ENCODE measurements at places on chromosomes 1 and 21.

DNA sequence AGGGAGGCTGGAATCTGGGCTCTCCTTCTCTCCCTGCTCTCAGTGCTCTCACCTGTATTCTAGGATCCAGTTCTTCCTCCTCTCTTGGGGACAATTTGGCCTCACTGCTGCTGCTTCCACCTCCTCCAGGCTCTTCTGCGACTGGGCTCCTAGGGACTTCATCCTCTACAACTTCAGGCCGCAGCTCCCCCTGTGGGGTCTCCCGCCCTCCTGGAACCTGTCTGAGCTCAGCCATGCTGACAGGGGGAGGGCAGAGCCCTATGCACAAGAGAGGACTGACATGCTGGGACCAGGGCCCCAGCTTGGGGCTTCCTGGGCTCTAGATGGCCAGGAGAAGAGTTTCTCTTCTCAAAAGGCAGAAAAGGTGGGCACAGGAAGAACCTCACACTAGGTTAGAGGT is 1.0 kb downstream of the SH3BP5L start:
- no peak for DNase-seq

DNA sequence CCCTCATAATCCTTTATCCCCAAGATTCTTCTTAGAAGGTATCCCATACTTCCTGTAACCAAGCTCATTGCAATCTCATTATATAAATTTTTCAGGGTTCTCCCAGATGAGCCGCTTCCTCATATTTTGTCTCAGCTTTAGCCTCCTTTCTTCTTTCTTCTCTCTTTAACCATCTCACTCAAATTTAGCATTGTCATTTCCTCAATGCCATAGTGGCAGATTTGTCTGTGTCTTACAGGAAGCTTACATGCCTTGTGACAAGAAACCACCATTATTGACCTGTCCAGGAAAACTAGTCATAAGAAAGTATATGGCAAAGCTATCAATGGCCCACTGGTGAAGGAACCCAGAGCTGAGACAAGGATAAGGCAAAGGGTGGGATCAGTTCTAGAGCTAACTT is 6.0 kb upstream of the FCRL2 start:
- peak; percentile 35 for DNase-seq

DNA sequence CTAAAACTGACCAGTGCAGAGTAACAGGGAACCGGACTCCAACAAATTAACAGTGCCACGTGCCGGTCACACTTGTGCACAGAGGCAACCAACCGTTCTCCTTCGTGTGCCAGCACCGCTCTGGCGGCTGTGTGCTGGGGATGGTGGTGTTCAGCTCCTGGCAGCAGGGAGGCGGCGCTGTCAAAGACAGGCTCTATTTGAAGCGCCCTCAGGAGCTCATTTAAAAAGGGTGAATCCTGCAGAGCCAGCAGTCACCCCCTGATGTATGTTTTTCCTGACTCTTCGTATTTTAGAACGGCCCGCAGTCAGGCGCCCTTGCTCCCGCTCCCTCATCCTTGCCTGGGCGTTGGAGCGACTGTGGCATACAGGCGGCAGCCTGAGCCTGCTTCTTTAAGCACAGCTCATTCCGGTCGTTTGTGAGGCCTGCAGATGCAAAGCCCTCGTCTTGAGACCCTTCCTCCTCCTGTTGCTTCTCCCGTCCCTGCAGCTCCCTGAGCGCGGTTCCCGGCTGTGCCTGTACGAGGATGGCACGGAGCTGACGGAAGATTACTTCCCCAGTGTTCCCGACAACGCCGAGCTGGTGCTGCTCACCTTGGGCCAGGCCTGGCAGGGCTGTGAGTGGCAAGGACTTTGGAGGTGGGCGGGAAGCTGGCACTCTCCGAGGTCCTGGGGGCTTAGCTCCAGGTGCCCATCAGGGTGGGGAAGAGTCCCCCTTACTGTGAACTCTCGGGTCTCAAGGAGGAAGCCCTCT is 1.1 kb downstream of the DFFB start:
- DNase-seq: peak; percentile 2

DNA sequence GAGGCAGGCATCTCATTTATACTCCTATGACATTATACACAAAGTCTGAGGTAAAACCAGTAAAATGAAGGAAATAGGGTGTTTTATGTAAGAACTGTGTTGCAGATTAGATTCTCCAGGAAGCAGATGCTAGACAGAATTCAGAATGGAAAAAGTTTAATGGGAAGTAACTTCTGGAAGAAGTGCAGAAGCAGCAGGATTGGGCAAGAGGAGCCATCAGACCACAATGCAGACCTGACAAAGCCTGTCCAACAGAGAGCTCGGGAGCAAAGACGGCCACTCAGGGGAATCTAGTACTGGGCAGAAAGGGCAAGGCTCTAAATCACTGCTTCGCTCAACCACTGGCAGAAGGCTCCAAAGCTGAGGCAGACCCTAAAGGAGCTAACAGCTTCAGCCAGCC is 33.7 kb downstream of the FBXO42 start:
- peak; percentile 71 for DNase-seq

GRCh38 chr1:52825868-52826267 is 16.7 kb upstream of the ZYG11A start:
- no peak for DNase-seq

GRCh38 chr1:29638281-29638680 is 402.0 kb downstream of the PTPRU start:
- DNase-seq: no peak

DNA sequence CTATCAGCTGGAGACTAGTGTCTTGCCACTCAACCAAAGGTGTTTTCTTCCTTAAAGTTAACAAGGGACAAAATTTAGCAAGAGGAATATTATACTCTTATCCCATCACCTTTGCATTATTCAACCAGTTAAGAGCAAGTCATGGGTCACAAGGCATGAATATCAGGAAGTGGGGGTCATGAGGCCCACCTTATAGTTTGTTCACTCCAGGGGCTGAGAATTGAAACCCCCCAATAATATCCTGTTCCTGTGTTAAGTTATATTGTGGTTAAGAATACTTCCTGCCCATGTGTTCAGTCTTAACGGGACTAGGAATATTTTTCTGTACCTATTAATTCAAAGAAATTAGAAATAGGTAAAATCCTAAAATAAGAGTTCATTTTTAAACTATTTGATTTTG is 239.7 kb downstream of the S1PR1 start:
- DNase-seq: no peak
